ENCODE measurements at places on chromosomes 5 and 9.
A peak's percentile ranks its signal among the peaks of the same experiment; 100 is the strongest.

GRCh38 chr5:149447373-149448367 lies 68.6 kb upstream of the IL17B start:
- DNase-seq = no peak

- DNase-seq = no peak
These were observed 50.0 kb upstream of the GLIS3 start for GRCh38 chr9:4349816-4350418.

GRCh38 chr9:100108559-100108958 lies 9.5 kb downstream of the INVS start:
- no peak for DNase-seq

DNA sequence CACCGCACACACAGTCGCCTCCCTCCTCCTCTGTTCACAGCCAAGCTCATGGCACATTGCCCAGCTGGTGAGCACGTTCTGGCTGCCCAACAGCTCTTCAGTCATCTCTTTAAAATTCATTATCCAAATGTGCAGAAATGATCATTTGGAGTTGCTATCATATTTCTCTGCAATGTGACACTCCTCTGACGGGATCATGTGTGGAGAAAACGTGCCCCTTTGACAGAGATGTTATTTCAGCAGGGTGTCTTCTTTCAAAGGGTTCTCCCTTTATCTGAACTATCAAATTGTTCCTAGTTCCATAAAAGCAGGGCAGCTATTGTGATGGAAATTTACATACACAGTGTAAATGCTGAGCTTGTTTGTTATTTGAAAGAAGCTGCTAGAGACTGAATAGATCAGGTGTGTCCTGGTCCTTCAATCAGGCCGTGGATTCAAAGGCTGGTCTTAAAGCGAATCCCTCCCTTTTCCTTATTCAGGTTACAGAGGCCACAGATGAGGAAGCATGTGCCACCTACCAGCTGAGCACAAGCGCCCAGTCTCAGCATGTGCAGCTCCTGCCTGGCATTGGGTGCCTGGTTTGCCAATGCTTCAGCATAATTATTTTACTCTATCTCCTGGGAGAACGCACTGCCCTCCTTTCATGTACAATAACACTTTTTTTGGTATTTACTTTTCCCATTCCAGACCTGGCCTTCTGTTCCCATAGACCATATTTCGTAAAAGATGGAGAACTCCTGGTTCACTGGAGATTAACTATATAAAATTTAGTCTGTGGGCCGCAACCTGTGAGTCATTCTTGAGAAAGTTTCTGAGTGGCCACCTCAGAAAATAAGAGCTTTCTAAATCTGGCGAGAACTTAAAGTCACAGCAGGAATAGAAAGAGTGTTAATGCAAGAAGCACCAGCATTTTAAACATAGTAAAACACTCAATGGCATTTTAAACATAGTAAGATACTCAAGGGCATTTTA lies 433.7 kb downstream of the ENC1 start:
- peak; percentile 33 for DNase-seq

DNA sequence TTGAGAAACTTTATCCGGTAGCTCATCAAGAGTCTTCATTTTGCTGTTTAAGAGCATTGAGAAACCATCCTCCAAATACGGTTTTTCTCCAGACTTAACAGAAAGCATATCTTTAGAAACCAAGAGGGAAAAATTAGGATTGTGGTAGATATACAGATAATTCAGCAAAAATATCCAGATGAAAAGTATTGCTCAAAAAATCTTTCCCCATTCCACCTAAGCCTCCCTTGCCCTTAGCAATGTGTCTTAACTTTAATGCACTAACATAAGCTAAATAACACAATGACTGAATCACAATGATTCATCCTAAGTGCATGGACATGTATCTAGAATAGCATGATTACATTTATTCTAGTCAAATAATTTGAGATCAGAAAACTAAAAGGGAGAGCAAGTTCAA lies 130.3 kb upstream of the TARS1 start:
- DNase-seq = no peak
